Pancreas (tissue), 10 donors: ENCODE measurements at places on chromosomes 7 and 10.
A peak's percentile ranks its signal among the peaks of the same experiment; 100 is the strongest.

GRCh38 chr10:72126184-72126871 is 38.0 kb upstream of the SPOCK2 start:
- DNase-seq = no peak

DNA sequence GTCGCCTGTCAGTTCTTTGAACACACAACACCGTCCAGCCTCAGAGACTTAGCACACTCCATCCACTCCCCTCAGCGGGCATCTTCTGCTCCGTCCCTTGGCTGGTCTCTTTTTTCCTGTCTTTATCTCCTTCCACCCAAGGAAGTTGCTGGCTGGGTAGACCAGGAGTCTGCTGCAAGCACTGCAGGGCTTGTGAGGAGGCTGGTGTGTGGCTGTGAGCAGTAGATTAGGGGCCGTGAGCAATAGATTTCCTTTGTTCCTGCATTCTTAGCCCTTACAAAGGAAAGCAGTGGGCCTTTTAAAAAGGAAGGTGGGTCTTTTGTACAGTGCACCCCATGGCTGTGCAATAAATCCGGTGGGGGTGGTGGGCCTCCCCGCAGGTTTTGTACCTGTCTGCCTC is 100.3 kb upstream of the BTBD16 start:
- no peak for DNase-seq

DNA sequence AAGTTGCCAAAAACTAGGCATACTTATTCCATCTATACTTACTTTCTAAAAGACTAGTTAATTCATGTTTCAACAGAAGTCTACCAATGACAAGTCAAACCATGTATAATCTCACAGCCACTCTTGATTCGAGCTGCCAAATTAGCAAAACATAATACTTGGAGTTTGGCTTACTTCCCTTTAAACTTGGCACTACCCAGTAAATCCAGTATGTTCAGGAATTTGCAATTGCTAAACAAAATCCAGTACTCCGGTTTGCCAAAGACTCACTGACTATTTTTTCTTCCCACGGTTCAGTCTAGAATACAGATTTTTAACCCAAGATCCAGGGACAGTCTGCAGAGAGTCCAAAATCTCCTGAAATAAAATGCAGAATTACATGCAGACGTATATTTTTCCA is 4.6 kb downstream of the OAT start:
- DNase-seq = no peak

DNA sequence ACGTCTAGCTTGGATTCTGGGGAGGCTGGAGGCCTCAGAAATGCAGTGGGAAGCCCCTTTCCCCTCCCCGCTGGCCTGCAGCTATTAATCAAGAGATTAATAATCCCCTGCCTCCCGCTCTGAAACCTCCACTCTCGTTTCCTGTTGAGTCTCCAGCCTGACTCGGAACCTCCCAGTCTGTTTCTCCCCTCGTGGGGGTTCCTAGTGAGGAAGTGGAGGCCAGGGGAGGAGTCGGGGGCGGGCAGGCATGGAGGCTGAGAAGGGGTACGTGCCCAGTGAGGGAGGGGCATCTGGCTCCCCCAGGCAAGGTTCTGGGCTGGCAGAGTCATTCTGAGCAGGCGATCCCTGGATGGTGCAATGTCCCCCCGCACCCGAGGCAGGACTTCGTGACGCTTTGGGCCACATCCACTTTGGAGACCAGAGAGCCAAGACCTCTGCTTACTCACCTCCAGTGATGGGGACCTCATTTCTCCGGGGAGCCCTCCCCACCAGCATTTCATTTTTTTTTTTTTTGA is 73.6 kb downstream of the COL26A1 start:
- DNase-seq = no peak

- no peak for DNase-seq
Observed at GRCh38 chr7:47474211-47474936, 107.5 kb downstream of the TNS3 start.

- DNase-seq = no peak
Observed at GRCh38 chr7:84251277-84251781, 56.7 kb upstream of the SEMA3A start.

- DNase-seq = peak; percentile 85
Observed at GRCh38 chr7:128398016-128398840, 11.6 kb downstream of the IMPDH1 start.

GRCh38 chr10:86942441-86943315 is 14.7 kb downstream of the MMRN2 start:
- DNase-seq = peak; percentile 60

GRCh38 chr7:102830197-102830596 is 81.4 kb downstream of the FAM185A start:
- no peak for DNase-seq

- no peak for DNase-seq
Observed at GRCh38 chr10:91048380-91048779, 127.5 kb upstream of the ANKRD1 start.

- no peak for DNase-seq
Observed at GRCh38 chr10:28768227-28768626, 90.9 kb downstream of the BAMBI start.
